Pons (tissue), 1 donor: ENCODE measurements at places on chromosomes 5 and 9.

GRCh38 chr5:81552852-81553566 is 159.1 kb upstream of the ACOT12 start:
- DNase-seq = no peak

GRCh38 chr9:128558431-128559310 is 6.3 kb downstream of the SPTAN1 start:
- peak; percentile 97 for DNase-seq

- DNase-seq = no peak
Measured at GRCh38 chr9:137804908-137805630, 72.5 kb upstream of the CACNA1B start.

DNA sequence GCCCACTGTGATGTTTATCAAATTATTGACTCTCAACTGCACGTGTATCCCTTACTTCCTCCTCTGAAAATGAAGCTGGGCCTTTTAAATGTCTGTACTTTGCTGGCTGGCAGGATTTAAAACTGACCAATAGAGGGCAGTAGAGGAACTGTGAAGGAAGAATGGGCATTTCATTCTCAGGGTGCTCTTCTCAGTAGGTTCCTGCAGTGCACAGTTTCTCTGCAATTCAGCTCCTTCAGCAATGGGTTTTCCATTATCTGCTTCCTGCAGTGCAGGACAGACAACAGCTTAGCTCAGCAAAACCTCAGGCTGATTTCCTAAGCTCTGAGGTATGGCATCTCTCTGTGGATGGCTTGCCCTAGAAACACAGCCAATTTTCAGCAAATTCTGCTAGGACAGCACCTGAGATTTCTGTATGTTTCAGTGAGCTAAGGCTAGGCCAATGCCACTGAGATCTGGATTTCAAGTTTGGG is 298.4 kb upstream of the PRDM9 start:
- DNase-seq = peak; percentile 61

DNA sequence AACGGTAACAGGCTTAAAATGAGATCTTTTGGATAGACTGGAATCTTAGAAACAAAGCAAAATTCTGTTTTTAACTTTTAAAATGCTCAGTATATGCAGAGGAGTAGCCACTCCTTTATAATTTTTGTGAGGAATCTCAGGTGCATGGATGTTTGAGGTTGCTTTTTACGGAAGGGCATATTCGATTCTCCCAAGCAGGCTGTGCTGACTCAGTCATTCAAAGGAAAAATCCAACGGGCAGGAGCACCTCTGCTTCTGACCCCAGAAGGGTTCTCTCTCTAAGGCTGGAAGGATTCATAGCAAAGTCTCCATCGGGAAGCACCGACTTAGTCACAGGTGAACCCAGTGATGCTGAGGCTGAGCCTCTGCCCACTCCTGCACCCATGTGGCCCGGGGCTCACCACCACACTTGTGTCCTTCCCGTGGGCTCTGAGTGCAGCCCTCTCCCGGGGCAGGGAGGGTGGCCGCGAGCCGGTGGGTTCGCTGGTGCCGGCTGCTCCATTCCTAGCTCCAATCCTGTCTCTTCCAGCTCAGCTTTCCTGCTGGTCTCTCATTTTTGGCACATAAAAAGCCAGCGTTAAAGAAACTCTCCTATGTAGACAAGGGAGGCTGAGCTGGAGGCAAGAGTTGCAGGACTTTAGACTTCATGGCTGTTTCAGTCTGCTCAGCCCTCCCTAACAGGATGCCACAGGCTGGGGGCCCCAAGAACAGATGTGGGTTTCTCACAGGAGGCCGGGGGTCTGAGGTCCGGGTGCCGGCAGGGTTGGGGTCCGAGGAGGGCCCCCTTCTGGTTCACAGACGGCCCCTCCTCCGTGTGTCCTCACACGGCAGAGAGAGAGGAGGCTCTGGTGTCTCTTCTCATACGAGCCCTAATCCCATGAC is 135.6 kb upstream of the LPCAT1 start:
- DNase-seq = no peak

GRCh38 chr9:135248721-135249120 is 161.3 kb downstream of the OLFM1 start:
- DNase-seq = no peak

- DNase-seq = peak; percentile 78
Measured at GRCh38 chr5:126002222-126002897, 420.8 kb upstream of the GRAMD2B start.

DNA sequence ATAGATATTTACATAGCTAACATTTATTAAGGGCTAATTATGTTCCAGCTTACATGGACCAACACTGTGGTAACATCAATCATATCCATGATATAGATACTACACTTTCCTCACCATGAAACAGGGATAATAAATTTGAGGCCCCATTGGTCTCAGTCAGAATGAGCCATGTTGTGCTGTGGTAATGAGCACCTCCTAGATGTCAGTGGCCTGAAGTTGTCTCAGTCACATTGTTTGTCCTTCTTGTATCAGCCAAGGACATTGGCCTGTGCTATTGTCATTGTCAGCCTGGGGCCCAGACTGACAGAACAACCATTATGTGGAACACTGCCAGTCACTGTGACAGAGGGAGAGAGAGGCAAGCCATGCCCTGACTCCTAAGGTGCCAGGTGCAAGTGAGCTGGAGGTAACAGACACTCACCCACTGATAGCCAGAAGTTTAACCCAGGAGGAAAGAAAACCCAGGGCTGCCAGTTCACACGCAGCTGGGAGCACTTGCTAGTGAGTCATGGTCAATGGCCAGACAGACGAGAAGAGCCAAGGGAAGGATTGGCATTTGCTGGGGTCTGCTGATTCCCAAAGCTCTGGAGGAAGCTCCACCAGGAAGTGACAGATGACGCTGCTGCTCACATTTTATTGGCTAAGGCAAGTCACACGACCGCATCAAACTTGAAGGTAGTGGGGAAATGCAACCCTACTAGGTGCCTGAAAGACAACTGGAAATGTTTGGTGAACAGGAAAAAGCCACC is 224.2 kb downstream of the MELK start:
- no peak for DNase-seq

GRCh38 chr5:138927979-138928378 is 52.8 kb upstream of the LRRTM2 start:
- DNase-seq = peak; percentile 97
